ENCODE measurements at places on chromosomes 5 and 9.

DNA sequence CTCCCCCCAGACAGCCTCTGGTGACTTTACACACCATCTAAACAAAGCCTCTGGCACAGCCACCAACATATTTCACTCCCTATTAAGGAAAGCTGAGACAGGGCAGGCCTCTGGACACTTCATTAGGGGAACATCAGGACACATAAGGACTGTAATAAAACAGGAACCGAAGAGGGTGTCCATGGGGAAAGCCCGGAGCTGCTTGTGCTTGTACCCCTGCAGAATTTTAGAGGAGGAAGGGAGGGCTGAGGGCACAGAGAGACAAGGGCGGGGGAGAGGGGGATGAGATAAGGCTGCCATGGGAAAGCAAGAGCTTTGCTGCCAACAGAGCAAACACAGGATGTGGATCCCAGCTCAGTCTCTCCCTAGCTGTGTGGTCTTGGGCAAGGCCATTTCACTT lies 138.4 kb downstream of the ASTN2 start:
- DNase-seq, result no peak

GRCh38 chr9:108710424-108710823 lies 145.4 kb downstream of the ACTL7B start:
- DNase-seq, result no peak

- DNase-seq, result no peak
Observed at GRCh38 chr9:124975131-124975530, 34.2 kb upstream of the GOLGA1 start.

DNA sequence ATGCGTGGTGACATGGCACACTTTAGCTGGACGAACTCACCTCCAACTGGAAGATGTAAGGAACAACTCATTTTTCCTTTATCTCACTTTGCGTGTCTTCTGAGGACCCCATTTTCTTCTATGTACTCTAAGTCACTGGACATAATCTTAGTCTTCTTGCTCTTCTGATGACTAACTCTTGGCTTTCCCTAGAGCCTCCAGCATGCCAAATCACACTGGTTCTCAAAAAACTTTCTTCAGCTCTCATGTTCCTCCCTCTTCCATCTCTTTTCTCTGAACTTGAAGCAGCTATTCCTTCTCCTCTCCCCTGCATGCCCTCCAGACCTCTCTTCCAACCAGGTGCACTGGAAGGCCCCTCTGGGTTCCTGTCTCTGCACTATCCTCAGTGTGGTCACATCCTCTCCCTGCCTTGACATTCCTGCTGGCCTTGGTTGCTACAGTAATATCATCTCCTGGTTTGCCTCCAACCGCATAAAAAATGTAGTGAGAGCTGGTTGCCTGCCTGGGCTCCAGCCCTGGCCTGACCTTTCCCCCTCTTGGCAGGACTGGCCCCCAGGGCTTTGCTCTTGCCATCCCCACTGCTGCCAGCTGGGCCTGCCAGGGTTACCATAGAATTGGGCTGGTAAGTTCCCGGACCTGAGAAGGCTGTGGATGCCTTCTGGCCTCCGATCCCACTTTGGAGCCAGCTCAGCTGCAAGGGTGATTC lies 44.8 kb upstream of the BNC2 start:
- no peak for DNase-seq

DNA sequence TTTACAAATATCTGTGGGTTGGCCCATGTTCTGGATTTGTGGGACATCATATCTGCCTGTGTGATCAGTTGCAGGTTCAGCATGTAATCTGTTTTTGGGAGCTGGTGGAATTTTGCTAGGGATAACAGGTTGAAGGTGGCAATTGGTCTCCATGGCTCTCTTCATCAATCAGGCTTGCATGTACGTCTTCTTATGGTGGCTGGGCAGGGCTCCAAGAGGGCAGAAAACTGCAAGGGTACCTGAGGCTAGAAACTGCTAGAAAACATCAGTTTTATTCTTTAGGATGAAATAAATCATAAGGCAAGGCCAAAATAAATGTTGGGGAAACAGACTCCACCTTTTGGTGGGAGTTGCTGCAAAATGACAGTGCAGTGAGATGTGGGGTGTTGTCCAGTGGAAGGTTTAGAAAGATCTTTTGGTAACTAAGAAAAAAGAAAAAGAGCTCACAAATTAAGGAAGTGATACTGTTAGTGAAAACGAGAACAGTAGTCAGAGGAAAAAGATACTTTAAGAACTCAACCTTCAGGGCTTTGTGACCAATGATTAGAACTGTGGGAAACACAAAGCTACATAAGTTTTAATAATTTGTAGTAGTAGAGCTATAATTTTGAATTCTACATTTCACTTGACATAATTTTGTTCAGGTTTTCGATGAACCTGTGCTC lies 300.7 kb upstream of the IZUMO3 start:
- DNase-seq, result no peak

GRCh38 chr5:40842351-40842750 lies 1.2 kb downstream of the CARD6 start:
- no peak for DNase-seq

- DNase-seq, result no peak
Observed at GRCh38 chr9:137070906-137071275, 534 bp upstream of the SAPCD2 start.

- no peak for DNase-seq
Observed at GRCh38 chr9:96158909-96159575, 142.9 kb downstream of the HSD17B3 start.

- no peak for DNase-seq
Observed at GRCh38 chr5:33726422-33727165, 165.2 kb downstream of the ADAMTS12 start.

GRCh38 chr5:117588611-117589010 lies 1014.0 kb upstream of the SEMA6A start:
- no peak for DNase-seq

DNA sequence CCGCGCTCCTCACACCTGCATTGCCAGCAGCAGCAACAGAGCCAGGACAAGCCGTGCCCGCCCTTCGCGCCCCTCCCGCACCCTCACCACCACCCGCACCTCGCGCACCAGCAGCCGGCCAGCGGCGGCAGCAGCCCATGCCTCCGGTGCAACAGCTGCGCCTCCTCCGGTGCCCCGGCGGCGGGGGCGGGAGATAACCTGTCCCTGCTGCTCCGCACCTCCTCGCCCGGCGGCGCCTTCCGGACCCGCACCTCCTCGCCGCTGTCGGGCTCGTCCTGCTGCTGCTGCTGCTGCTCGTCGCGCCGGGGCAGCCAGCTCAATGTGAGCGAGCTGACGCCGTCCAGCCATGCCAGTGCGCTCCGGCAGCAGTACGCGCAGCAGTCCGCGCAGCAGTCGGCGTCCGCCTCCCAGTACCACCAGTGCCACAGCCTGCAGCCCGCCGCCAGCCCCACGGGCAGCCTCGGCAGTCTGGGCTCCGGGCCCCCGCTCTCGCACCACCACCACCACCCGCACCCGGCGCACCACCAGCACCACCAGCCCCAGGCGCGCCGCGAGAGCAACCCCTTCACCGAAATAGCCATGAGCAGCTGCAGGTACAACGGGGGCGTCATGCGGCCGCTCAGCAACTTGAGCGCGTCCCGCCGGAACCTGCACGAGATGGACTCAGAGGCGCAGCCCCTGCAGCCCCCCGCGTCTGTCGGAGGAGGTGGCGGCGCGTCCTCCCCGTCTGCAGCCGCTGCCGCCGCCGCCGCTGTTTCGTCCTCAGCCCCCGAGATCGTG lies 517 bp downstream of the KCNN2 start:
- DNase-seq, result no peak

GRCh38 chr5:124742983-124743601 lies 3.3 kb downstream of the ZNF608 start:
- DNase-seq, result no peak

DNA sequence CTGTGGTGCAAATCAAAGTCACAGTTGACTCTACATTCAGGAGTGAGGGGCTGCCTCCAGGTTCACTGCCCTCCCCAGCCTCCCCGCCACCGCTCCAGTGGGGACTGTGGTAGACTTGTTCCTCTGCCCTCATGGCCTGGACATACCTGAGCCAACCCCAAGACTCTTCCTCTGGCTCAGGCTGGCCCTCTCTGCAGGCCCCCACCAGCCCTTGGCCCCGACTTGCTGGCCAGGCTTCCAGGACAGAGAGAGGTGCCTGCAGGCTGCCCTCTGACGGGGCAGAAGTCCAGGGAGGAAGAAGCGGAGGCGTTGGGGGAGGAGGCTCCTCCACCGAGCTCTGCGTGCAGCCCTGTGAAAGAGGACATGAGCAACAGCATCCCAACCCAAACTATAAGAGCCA lies 2.8 kb upstream of the SARDH start:
- DNase-seq, result no peak

DNA sequence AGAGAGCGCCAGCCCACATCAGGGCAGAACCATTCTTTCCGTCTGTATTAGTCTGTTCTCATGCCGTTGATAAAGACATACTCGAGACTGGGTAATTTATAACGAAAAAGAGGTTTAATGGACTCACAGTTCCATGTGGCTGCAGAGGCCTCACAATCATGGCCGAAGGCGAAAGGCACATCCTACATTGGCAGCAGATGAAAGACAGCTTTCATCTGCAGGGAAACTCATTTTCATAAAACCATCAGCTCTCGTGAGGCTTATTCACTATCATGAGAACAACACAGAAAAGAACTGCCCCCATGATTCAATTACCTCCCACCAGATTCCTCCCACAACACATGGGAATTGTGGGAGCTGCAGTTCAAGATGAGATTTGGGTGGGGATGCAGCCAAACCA lies 4.7 kb upstream of the FSD1L start:
- no peak for DNase-seq

GRCh38 chr5:154868702-154869101 lies 10.3 kb downstream of the CNOT8 start:
- DNase-seq, result no peak

DNA sequence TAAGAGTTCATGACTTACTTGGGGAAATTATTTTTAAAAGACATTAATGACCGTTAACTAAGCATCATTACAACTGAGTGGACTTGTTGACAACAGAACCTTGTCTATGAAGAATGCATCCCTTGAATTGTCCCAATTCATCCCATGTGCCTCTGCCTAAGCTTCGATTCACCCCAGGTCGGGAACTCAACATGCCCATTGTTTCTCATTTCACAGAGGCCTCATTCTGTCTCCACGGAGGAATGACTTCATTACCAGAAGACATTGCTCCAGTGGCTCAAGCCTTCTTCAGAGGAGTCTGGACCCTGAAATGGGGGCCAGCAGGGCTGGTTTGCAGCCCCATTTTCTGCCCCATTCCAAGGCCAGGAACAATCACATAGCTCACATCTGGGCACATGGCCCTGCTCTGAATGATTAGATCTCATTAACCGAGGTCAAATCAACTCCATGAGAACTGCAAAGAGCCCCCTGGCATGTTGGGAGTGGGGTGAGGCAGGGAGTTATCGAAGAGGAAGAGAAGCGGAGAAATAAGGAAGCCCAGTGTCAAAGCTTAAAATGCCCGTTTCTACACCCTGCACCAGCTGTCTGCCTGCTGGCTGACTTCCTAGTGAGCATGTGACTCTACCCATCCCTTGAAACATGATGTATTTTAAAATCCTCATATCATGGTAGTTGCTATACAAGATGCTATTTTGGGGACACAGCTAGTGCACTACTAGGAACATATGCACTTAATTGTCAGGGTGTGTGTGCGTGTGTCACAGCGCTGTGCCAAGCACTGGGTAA lies 137.3 kb downstream of the LHFPL2 start:
- DNase-seq, result no peak

DNA sequence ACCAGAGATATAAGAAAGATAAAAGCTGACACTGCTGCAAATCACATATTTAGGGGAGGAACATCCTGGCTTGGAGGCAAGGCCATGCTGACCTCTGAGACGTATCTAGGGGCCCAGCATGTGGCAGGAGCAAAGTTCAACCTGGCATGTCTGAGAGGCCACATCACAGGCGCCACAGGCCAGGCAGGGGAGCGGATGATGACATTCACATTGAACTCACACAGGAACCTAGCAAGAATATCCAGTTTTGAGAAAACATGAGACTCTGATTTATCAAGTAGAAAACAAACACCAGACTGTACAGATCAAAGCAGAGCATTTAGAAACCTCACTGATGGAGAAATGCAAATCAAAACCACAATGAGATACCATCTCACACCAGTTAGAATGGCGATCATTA lies 64.2 kb upstream of the STK32A start:
- no peak for DNase-seq

DNA sequence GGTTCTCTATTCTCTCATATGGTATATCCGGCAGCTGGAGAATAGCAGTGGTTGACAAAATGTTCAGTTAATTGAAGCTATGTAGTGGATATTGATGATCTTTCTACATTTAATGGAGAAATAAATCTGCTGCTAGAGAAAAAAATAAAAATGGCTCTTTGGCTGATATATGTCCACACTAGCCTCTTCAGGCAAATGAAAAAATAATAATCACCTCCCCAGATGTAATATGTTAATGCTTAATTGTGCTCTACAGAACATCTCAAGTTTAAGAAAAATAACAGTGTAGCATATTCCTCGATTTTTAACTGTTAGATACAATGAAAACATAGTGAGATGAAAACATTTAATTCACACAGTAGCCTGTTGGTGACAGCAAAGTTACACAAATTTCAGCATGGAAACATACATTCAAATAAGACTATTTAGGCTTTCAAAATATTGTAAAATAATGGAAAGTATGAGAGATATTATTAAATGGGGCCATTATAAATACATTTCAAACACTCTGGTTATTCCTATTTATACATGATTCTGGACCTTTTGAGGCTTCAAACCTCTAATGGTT lies 543.0 kb downstream of the MAT2B start:
- no peak for DNase-seq

- no peak for DNase-seq
Observed at GRCh38 chr9:124611106-124611505, 103.9 kb upstream of the NR5A1 start.

DNA sequence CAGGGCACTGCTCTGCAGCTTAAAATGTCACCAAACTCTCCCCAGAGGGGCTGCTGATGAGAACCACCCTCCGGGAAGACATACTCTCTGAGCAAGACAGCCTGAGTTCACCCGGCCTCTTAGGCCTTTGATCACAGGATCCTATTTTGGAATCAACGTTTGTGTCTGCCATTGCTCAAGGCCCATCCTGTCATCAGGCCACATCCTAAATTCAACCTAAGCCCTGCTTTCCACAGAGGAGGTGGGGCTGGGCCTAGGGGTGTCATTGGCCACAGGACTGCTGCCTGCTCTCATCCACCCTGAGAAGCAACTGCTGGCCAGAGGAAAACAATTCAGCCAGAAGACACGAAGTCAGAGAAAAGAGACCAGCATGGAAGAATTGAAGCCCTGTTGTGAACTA lies 351.1 kb upstream of the IRX2 start:
- no peak for DNase-seq

- DNase-seq, result no peak
Observed at GRCh38 chr9:87089506-87089905, 142.2 kb upstream of the GAS1 start.

All from CD8-positive, alpha-beta memory T cell (primary cell).